Fibroblast of mammary gland (primary cell): ENCODE measurements at places on chromosomes 12 and 14.

GRCh38 chr12:108358580-108358965 is 19.5 kb upstream of the CMKLR1 start:
- DNase-seq, result no peak

GRCh38 chr12:92485351-92486348 is 217.1 kb upstream of the PLEKHG7 start:
- DNase-seq, result peak; percentile 63

DNA sequence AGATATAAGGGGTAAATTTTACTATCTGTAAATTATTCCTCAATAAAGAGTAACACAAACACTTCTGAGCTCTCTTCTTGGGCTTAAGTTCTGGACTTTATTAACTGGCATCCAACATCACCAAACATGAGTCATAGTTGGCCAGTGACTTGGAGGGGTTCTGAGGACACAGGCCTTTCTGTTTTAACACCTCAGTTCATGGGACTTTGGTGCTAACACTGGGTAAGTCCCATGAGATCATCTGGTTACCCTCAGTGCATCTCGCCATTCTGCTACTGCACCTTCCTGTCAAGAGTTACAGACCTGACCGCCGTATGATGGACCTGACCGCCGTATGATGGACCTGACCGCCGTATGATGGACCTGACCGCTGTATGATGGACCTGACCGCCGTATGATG is 9.9 kb downstream of the SLC15A4 start:
- DNase-seq, result peak; percentile 80

- DNase-seq, result peak; percentile 7
These were observed 56.4 kb upstream of the FBXO33 start for GRCh38 chr14:39488600-39488999.

GRCh38 chr14:40122968-40123648 is 690.9 kb upstream of the FBXO33 start:
- peak; percentile 34 for DNase-seq

GRCh38 chr14:91748049-91748448 is 16.2 kb upstream of the CATSPERB start:
- no peak for DNase-seq

DNA sequence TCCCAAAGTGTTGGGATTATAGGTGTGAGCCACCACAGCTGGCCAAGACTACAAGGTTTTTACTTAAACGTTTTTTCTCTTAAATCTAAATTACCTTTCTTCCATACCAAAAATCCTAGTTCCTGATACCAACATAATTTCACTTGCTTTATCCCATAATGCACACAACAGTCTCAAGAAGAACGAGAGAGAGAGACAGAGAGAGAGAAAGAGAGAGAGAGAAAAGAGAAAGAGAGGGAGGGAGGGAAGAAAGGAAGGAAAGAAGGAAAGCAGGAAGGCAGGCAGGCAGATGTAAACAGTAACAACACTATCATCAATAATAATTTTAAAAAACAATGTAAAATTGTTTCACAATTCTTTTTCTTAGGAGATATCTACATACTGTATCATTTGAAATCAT is 118.4 kb downstream of the BTG1 start:
- no peak for DNase-seq

- no peak for DNase-seq
These were observed 584 bp downstream of the ACVR1B start for GRCh38 chr12:51951843-51952722.

DNA sequence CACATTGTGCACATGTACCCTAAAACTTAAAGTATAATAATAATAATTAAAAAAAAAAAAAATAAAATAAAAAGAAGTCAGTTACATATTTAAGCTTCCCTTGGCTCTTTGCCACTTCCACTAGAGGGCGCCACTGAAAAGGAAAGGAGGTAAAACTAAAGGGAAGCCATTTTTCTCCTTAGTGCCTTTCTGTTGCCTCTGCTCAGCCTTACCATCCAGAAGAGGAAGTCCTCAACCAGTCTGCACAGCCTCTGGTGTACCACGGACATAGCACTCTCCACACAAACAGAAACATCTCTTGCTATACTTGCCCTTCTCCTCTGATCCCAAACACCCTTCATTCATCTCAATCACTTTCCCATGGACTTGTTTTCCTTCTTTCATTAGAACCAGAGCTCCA is 169.0 kb upstream of the EEA1 start:
- DNase-seq, result peak; percentile 57

GRCh38 chr12:46260124-46260912 is 8.5 kb downstream of the SLC38A1 start:
- DNase-seq, result peak; percentile 9

- DNase-seq, result no peak
These were observed 29.6 kb upstream of the GRIN2B start for GRCh38 chr12:14010989-14011388.

DNA sequence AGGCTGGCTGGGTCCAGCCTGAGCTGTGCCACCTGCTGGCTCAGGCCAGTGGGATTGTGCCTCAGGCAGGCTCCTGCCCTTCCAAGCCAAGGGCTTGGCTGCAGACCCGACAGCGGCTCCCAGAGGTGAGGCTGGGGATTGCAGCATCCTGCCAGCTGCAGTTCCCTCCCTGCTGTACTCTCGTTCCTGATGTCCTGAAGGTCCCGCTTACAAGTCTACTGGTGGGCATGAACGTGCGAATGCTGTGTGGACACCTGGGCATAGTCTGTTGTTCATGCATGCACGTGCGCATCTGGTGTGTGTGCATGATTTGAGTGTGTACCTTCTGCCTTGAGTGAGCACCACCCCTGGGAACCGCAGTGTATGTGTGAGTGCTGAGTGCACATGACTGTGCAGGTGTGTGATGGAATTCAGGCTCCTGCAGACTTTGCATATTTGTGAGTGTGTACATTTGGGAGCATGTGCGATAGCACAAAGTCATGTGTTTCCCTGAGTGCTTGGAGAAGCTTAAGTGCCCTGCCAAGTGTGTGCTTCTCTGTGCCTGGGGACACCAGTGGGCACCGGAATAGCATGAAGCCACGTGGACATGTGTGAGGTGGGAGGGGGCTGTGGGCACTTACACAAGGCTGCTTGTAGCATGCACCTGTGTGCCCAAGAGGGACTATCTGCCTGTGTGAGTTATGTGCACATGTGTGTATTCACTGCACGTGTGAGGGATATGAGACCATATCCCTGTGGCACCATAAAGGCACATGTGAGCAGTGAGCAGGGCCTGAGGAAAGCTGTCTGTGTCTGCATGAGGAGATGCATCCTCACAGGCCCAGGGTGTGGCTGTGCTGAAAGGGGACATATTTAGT is 19.3 kb upstream of the KRT7 start:
- DNase-seq, result peak; percentile 71

GRCh38 chr12:106819991-106820390 is 45.5 kb downstream of the RIC8B start:
- no peak for DNase-seq

DNA sequence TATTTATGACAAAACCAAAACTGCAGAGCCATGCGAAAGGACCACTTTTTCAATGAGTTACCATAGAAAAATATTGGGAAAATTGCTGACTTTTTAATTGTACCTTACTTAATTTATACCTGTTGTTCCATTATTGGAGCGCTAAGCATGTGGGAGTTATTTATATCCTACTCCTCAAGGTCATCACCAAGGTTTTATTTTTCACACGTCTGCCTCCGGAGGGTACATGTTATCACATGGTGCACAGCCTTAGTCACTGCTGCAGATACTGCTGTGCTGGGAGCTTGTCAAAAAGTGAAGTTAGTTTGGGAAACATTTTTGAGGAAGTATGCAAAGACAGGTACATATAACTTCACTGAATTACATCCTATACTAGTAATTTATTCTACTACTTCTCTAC is 1444.3 kb downstream of the AACS start:
- no peak for DNase-seq

GRCh38 chr12:53098354-53098981 is 1.0 kb downstream of the IGFBP6 start:
- DNase-seq, result peak; percentile 89

DNA sequence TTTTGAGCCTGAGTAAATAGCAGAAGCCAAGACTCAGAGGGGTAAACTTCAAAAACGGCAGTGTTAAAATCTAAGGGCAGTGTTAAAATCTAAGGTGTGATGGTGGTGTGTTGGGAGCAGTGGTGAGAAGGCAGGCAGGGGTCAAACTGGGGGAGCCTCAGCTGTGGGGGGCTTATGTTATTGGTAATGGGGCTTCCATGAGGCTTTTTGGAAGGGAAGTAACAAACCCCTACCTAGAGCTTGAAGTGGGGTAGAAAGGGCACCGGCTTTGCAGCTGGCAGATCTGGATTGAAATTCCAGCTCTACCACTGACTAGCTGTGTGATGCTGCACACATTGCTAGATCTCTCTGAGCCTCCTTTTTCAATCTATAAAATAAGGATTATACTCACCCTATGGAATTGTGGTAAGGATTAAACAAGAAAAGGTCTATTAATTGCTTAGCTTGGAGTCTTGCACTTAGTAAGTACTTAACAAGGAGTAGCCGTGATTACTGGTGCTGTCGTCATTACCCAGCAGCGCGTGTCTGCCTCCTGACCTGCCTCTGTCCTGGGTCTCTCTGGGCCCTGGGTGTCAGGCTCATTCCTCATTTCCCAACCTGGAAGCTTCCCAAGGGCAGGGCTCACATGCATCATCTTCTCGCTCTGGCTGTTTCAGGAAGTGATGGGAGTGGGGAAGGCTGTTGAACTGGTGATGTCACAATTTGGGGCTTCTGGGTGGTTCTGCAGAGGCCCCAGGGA is 18.5 kb upstream of the KRT80 start:
- DNase-seq, result peak; percentile 87
